ENCODE measurements at places on chromosomes 2 and 18.

DNA sequence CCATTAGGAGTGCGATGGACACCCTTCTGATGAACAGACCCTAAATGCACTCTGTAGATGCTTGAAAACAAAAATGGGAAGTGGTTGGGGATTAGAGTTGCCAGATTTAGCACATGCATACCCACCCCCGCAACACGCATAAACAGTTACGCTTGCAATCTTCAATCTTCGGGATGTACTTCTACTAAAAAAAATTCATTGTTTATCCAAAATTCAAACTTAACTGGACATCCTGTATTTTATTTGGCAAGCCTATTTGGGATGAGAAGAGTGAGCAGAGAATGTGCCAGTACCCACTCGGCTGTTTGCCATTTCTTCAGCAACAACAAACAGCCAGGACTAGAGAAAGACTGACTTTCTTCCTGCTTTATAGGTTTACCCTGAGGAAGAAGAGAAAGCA is 18.4 kb downstream of the KIAA2012 start:
- DNase-seq = no peak

DNA sequence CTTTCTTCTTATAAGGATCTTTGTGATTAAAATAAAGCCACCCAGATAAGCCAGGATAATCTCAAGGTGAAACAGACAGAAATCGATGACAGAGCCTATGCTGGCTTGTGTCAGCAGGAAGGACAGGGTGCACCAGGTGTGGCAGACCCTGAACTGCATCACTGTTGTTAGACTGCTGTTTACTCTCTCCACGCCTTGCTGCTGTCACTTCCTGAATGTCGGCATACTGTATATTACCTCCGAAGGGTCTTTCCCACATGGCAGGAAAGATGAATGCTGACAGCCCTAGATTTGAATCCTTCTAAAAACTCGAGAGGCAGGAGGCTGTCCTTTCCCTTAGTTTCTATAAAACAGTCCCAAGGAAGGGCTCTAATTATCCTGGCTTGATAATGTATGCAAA is 18.9 kb upstream of the TMEM163 start:
- no peak for DNase-seq

DNA sequence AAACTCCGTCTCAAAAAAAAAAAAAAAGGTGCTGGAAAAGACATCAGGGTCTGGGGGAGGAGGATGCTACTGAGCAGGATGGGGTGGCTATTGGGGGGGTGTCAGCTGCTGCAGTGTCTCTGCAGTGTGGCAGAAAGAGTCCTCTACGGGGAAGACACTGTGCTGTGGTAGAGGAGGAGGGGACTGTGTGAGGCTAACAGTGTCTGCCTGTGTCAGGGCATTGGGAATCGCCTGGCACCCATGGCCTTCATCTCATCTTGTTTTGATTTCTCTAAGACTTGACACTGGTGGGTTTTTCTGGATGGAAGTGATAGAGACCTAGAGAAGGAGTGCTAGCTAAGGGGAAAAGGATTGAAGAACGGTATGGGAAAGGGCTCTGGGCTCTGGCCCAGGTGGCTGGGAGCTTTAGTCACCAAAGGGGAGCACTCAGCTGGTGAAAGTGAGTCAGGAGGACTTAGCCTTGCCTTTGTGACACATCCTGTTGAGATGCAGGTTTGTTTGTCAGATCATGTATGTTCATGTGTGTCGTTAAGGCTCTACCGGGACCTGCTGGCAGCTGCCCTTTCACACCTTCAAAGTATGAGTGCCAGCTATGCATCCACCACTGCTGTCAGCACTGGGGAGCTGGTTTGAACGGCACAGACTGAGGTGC is 58.0 kb downstream of the FARP2 start:
- no peak for DNase-seq

DNA sequence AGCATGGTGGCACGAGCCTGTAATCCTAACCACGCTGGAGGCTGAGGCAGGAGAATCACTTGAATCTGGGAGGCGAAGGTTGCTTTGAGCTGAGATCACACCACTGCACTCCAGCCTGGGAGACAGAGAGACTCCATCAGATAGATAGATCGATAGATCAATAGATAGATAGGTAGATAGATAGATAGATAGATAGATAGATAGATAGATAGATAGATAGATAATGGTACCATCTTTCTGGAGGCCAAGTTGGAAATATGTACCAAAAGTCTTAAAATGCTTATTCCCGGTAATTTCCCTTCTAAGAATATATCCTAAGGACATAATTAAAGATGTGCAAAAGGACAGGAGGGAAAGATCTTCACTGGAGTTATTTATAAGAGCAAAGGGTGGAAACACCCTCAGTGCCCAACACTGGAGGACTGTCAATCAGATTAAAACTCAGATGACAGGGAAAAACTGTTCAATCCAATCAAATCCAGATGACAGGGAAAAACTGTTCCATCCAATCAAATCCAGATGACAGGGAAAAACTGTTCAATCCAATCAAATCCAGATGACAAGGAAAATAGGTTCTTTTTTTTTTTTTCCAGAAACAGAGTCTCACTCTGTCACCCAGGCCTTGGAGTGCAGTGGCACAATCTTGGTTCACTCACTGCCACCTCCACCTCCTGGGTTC is 49.0 kb upstream of the UBE2F start:
- no peak for DNase-seq

DNA sequence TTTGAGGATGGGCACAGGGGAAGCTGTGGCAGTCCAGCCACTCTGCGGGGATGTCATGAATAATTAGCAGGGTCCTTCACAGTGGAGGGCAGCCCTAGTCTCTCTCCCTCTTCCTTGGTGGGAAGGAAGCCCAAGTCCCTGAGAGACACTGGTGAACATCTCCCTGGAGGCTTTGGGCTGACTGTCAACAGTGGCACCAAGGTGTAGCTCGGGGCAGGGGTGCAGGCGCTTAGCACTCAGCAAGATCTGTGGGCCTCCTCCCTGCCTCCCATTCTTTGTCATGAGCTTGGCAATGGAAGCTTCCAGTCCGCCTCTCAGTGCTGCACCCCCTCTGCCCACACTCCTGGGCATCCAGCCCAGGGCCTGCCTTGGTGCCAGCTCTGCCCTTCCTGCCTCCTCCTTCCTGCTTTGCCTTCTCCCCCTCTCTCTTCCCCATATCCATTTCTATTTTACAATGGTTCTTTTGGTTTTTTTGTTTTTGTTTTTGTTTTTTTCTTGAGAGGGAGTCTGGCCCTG is 59.4 kb downstream of the STEAP3 start:
- no peak for DNase-seq

- DNase-seq = no peak
Measured at GRCh38 chr18:32920796-32921787, 148.3 kb upstream of the KLHL14 start.

- DNase-seq = no peak
Measured at GRCh38 chr18:72612894-72613533, 68.9 kb upstream of the CBLN2 start.

DNA sequence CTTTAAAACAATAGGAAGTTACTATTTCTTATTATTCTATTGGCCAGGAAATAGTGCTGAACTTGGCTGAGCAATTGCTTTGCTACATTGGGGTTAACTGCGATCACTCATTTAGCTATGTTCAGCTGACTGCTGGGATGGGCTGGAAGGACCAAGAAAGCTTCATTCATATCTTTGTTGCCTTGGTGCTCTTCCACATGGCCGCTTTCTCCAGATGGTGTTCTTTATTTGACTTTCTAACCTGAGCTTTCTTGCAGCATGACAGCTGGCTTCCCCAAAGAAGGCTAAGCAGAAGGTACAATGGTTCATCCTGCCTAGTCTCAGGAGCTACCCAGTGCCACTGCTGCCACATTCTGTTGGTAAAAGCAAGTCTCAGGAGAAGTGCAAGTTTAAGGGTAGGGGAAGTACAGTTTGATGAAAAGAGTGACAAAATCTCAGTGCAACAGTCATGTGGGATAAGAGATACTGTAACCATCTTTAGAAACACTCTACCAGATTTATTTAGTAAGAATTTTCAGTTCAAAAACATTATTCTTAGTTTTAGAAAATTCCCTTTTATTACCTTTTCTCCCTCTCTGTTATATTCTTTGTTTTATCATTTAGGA is 180.6 kb upstream of the RBMS1 start:
- DNase-seq = no peak

DNA sequence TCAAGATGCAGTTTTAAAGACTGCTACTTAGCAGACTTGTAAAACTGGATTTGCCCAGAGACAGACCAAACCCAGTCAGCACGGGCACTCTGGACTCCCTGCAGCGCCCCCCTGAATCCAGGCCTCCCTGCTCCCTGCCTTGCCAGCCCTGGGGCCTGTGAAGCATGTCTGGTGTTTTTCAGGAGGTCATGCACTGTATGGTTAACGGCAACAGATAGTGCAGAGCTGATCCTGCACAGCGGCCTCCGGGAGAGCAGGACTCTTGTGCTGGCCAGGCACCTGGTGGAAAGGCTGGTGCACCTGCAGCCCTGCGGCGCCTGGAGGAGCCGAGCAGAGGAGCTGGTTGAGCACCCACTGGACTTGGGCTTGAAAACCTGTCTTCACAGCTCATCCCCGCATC is 30.4 kb downstream of the HDAC4 start:
- DNase-seq = no peak

- no peak for DNase-seq
Measured at GRCh38 chr2:221571025-221571550, 1.0 kb downstream of the EPHA4 start.

DNA sequence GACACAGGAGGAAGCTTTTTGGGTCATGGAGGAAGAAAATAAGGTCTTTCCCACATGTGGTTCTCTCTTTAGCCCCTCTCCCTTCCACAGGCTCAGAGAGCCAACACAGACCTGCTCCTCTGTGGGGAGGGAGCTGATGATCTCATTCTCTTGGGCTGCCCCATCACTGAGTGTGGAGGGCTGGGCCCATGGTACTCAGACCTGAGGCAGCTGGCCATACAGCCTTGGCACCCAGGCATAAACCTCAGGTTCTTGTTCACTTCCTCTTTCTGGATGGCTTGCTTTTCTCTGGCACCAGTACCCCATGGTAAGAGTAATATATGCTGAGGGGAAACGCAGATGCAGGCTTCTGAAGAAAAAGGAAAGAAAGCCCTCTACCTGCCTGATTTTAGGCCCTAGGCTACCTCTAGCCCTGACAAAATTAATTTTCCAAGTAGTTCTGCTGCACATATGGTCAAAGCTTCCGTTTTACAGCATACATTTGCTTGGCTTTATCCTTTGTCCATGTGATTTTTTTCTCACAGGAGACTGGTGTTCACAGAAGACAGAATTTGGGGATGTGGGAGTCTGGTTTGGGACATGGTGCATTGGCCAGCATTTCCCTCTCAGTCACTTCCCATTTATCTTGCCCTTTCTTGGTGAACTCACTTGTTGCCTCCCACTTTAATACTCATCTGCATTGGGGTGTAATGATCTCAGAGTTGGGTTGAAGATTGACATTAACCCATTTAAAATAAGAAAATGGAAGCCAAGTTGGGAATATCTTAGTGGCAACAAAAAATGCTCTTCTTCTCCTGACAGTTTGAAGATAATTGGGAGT is 11.1 kb downstream of the DHRS9 start:
- DNase-seq = no peak

DNA sequence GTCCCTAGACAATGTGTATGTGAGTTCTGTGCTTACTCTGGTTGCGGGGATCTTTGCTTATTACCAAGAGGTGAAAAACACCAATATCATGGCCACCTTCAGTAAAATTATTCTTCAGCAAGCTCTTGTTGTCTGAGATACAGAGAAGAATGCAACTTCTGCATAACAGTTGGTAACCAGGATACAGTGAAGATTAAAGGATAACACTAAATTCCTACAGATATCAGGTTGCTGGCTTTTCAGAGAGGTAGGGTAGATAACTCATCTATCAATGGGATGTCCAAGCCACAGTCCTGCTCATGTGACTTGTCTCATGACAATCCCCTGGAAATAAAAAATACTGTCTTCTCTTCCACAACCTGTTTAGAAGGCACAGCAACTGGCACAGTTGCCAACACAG is 308.5 kb downstream of the TNS1 start:
- DNase-seq = no peak

- DNase-seq = no peak
Measured at GRCh38 chr2:224958873-224959272, 83.4 kb downstream of the DOCK10 start.

- DNase-seq = no peak
Measured at GRCh38 chr2:20962939-20963557, 80.8 kb downstream of the APOB start.

DNA sequence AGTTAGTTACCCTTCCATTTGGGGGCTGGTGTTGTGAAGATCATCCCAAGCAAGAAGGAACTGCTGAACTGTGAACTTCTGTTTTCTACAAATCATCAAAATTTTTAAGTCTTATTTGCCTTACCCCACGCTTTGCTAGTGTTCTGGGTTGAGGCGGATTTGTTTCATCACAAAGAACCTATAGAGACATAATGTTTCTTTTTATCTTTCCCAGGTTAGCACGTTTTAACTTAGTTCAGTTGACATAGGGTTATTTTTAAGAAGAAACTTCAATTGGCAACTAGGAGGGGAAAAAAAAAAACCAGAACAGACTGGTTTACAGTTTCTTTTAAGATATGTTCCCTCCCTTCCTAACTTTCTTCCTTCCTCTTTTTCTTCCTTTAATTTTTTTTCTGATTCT is 31.1 kb upstream of the CERS6 start:
- no peak for DNase-seq

- DNase-seq = no peak
Measured at GRCh38 chr2:48129293-48129950, 223.1 kb upstream of the FBXO11 start.

- no peak for DNase-seq
Measured at GRCh38 chr2:187576906-187577305, 22.7 kb upstream of the TFPI start.

GRCh38 chr2:234308813-234309195 is 188.1 kb downstream of the ARL4C start:
- no peak for DNase-seq

DNA sequence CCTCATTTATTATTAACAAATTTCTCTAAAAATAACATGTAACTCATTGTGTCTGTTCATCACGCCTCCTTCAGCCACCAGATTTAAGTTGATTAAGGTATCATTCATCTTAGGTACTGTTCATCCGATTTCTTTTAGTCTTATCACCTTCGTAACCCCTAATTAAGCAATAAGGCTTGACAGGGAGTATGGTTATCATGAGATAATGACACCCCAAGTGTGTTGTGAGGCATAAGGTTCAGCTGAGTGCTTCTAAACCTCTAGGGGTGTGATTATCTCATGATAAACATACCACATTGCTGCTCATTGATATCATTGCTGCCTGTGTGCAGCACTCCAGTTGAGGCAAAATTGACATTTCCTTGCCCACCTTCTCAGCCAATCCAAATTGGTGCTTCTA is 158.9 kb upstream of the BOD1L2 start:
- no peak for DNase-seq
